ENCODE measurements at places on chromosomes 5 and 9.

DNA sequence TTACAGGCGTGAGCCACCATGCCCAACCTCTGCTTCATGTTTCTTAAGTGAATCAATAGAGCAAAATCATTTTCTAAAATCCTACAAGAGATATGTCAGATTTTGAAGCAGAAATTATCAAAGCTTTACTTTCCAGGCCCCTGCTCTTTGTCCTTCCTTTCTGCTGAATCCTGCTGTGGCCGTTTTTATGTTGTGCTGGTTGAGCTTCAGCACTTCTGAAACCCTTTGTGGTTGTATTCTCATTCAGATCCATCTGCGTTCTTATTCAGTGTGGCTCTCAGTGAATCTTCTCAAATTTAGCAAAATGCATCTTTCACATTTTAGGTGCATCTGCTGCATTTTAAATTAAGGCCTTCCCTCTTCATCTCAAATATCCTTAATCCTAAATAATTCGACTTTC, 26.0 kb downstream of the JMY start:
- DNase-seq = no peak

DNA sequence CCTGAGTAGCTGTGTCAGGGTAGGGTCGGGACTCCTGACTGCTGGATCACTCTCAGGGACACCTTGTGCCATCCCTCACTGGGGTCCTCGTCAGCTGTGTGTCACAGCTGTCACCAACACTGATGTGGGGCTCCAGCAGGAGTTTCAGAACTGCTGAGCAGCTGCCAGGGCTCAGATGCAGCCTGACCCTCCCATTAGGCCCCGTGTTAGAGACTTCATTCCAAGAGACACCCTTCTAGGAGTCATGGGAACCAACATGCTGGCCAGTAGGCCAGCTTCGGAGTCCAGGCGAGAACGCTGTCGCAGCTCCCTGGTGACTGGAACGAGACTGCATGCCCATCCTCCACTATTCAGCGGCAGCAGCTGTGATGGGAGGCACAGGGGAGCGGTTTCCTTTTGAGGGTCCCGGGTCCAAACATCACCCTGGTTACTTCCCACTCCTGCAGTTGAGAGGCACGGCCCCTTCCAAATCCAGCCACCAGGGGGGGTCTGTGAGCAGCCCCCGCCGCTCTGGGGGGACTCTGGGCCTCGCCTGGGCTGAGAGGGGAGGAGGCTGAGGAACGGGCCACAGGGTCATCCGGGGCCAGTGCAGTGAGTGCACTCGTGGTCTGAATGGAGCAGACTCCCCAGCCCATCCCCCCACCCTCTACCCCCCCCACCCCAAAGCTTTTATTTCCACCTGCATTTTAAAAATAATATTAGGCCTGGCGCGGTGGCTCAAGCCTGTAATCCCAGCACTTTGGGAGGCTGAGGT, 12.6 kb upstream of the TCF7 start:
- peak; percentile 56 for DNase-seq

GRCh38 chr9:12274577-12274976, 418.6 kb upstream of the TYRP1 start:
- no peak for DNase-seq

DNA sequence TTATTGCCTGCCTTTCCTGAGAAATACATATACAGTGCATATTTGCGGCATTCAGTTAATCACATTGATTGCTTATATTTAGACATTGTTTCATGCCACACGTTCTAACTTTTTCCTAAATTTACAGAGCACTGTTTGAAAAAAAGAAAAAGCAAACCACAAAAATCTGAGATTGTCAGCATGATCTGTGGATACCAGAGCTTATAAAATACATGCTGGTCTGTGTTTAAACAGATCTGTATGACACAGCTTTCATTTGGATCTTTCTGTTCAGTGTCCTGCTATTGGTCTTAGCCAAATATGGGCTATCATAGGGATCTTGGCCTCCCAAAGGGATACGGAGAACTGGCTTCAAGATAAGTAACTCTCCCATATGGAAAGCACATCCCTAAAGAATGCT, 20.2 kb downstream of the ALDH1A1 start:
- no peak for DNase-seq

- no peak for DNase-seq
Observed at GRCh38 chr9:21729648-21730047, 72.8 kb upstream of the MTAP start.
